Umbilical cord (tissue), 2 donors: ENCODE measurements at places on chromosomes 13 and 19. TPM values are rescaled to one million over a fixed set of nuclear protein-coding genes. Genes with fewer than 3 reads are reported as not detected.

GRCh38 chr19:8592231-8593009, 15.2 kb upstream of the MYO1F start:
- DNase-seq = peak; percentile 98

- peak; percentile 44 for DNase-seq
Measured at GRCh38 chr19:48556163-48556562, 4.2 kb downstream of the SULT2B1 start.

DNA sequence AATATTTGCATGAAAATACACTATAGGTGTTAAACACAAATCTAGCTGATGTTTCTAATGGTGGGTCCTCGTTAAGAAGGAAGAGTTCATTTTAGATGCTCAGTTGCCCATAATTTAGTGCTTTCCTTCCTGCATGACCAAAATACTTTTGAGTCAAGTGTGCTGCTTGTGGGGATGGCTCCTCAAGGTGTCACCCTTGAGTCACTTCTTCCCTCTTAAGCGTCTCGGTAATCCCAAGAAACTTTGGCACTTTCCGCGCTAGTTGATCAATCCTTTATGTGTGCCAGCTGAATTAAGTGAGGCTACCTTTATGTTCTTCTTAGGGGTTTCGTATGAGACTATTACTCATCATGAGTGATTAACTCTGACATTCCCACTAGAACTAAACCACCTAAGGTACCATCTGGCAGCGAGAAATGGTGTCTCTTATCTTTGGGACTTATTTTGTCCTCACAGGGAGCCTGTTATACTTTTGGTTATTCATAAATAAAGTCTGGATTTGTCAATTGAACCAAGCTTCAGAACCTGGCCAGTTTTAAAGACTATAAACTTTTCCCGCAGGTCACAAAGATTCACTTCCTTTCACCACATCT, 106.8 kb downstream of the NHLRC3 start:
- DNase-seq = peak; percentile 70

Gene FAM83E
- total RNA-seq = 0.48 TPM

DNA sequence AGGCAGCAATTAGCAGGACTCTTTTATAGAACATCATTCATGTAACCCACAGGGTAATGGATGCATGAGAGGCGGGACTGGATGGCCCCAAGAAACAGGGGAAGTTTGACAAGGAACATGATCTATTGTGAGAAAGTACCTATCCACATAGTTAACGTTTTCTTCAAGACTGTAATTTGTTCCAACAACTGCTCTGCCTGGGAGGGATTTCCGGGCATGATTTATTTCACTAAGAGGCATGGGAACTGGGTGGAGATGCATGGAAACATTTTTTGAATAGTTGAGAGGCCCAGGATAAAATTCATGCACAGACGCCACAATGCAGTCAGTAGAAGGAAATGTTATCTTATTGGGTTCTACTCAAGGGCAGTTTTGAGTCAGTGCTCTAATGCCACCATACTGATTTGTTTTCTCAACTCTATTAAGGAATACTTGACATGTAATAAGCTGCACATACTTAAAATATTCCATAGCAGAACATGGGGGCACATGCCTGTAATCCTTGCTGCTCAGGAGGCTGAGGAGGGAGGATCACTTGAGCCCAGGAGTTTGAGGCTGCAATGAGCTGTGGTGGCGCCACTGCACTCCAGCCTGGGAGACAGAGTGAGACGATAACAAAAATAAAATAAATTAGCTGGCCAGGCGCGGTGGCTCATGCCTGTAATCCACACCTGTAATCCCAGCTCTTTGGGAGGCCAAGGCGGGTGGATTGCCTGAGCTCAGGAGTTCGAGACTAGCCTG, 9.9 kb upstream of the ATG4D start:
- DNase-seq = peak; percentile 97

Gene PLK5
- not detected for total RNA-seq

- no peak for DNase-seq
Measured at GRCh38 chr19:50322234-50322633, 6.9 kb downstream of the KCNC3 start.

DNA sequence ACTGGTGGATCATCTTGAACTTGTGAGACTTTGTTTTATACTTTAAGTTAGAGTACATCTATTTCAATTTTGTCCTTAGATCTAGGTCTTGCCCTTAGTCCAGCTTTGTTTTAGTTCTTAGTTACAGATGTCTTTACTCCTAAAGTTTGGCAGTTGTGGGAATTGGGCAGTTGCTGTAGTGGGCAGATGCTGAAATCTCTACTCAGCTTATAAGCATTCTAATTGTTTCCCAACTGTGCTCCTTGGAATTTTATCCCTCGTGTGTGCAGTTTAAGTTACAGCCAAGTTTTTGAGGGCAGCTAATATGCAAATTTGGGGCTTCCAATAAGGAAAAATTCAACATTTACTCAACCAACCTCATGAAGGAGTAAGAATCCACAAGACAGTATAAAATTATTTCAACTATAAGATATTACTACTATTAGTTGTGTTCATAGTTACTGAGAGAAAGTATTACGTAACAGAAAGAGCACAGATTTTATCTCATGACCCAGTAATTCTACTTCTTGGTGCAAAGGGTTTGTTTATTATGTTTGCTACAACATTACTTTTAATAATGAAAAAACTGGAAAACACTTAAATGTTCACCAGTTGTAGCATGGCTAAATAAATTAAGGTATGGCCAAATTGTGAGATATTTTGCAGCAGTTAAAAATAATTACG, 32.9 kb downstream of the CCDC122 start:
- DNase-seq = no peak

DNA sequence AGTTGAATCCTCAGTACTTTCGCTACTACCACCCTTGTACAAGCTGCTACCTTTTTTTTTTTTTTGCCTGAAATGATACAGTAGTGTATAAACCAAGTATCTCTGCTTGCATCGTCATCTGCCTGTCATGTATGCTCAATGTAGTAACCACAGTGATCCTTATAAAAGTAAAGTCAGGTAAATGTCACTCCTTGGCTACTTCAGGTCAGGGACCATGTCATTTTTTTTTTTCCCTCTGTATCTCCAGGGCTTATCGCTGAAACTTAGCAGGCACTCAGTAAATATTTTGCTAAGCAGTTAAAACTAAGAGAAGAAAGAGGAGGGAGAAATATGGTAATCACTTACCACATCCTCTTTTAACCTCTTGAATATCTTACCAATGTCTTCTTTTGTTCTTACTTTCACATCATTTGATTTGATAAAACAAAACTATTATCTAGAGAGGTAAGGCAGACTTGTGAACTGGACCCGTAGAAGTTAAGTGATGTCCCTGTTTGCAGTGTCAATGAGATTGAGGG, 96.8 kb upstream of the KLF12 start:
- no peak for DNase-seq

Gene NKPD1
- 0.48 TPM for total RNA-seq

DNA sequence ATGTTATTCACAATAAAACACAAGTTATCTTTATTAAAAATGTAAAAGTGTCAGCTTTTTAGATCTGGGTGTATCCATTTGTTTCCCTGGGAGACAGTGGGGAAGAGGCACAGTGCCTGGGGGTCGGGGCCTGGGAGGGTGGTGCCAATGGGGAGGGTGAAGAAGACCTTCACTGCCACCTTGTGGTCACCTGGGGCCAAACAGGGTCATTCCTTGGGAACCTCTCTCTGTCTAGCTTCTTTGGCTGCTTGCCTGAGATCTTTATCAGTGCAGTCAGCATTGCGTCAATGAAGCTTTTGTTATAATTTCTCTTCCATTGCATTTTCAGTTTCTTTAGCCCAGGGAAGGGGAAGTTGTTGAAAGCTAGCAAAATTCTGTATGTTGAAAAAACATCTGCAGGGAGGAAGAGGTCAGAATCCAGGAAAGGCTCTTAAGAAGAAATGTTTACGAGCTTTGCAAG, 39.1 kb downstream of the PCDH8 start:
- DNase-seq = peak; percentile 59

DNA sequence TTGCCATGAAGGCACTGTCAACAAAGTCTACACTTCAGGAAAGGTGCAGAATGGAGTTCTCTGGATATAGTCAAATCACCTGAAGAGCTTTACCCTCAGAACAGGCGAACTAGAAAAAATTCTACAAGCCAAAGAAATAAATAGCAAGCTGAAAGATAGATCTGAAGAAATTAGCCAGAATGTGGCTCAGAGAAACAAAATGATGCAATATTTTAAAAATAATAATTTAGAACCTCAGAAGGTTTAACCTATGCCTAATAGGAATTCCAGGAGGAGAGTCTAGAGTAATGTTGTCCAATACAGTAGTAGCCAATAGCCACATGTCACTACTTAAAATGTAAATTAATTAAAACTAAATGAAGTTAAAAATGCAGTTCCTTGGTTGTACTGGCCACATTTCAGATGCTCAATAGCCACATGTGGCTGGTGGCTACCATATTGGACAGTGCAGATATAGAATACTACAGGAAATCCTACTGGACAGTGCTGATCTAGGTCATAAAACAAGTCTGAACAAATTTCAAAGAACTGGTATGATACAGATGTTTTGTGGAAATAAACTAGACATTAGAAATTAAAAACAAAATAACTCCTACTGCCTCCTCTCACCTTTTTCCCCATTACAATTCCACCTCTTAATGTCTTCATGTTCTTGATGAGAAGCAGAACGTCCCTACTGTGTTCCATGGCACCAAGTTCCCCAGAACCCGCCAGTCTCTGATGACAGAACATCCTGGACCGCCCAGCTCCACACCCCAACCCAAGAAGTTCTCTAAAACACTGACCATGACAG, 679 bp upstream of the CDADC1 start:
- no peak for DNase-seq

Gene CYP2A6
- not detected for total RNA-seq

Gene KCNC3
- total RNA-seq = 0.48 TPM

DNA sequence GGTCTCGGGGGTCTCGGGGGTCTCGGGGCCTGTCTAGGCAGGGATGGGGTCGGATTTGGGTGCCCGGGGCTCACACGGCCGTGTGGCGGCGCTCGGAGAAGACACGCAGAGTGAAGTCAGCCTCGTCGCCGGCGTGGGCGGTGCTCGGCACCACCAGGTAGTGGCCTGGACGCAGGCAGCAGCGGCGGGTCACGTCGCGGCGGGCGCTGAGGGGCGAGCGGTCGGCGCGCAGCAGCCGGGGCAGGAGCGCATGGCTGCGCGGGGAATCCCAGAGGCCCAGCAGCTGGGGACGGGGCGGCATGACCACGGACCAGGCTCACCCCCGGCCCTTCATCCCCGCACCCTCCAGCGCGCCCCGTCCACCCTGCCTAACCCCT, 8.2 kb downstream of the CAPN12 start:
- DNase-seq = peak; percentile 34

DNA sequence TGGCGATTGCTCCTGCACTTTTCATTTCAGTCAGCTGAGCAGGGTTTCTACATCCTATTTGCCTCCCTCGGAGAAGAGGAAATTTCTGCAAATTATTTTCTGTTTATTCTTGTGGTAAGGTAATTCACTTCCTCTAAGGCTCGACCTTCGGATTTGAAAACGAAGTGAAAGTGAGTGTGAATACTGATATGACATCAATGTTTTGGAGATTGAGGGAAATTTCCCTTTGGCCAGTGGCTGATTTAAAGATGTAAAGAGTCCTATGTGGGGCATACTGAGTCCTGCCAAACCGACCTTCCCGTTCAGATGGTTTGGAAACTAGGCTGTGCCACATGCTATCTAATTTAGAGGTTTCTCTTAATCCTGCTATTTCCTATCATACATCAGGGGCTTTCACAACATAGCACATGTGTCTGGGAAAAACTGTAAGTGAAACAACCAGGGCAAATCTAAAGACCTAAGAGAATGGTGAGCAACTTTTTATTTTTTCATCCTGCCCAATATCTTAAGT, 112.3 kb downstream of the POSTN start:
- DNase-seq = no peak

GRCh38 chr13:40352380-40352778, 314.1 kb downstream of the FOXO1 start:
- DNase-seq = no peak

Gene PGLYRP1
- total RNA-seq = not detected

DNA sequence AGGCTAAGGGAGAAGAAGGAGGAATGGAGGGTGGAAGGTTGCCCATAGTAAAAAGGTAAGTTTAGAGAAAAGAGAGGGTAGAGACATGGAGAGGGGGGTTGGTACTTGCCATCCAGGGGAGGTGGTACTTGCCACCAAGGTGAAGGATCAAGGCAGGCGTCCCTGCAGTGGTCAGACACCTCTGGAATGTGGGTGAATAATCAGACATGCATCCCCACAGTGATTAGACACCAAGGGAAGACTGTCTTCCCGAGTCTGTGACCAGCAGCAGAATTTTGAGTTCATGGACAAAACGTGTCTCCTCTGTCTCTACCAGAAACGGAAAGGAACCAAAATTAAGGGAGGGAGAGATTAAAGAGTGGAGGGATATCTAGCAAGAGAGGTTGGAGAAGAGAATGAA, 27.1 kb upstream of the IGFL1 start:
- no peak for DNase-seq

DNA sequence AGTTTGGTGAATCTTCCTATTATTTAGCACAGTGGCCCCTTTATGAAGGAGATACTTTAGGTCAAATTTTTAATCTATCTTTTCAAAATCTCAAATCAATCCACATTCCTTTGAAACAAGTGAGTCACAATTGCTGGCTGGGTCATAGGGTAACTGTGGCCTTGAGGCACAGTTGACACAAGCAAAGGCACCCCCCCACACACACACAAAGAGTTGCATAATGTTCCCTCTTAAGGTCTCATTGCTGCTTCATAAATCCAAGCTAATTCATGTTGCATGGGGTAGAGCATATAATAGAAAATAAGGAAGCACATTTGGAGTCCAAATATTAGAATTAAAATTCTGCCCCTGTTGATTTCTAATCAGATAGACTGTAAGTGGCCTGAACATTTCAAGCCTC, 171.5 kb downstream of the DLEU7 start:
- DNase-seq = no peak

DNA sequence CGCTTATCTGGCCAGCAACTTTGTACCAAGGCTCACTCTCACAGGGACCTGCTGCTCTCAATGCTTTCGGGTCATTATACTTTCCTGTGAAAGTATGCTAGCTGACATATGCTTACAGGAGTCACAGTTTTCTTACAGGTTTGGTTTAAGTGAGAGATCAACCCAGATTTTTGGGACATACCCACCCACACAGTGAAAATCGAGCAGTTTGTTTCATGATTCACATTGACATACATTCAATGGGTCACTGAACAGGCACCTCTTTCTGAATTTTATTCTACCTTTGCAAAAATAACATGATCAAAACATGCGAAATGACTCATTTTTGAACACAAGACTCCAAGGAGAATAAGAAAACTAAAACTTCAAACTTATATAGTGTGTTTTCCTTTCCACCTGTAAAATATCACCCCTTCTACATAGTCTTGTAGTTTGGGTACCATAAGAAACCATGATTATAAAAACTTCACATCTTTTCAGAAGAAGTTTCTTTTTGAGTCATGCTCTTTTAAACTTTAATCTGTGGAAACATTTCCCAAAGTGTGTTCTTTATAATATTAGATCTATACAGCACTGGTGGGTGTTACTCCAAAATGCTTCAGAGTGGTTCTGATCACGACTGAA, 44.3 kb upstream of the TEX29 start:
- no peak for DNase-seq

DNA sequence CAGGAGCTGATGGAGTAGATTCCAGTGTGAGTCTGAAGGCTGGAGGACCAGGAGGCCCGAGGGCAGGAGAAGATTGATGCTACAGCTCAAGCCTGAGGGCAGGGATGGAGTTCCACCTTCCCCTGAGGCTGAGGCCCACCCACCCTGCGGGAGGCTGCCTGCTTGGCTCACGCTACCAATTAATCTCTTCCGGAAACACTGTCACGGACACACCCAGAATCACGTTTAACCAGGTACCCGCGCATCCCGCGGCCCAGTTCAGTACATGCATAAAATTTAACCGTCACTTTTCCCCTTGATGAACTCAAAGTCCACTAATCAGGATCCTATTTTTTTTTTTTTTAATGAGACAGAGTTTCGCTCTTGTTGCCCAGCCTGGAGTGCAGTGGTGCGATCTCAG, 5.2 kb upstream of the ZNF628 start:
- DNase-seq = no peak

Gene PPM1N
- not detected for total RNA-seq
